ENCODE measurements at places on chromosomes 7 and 10.

DNA sequence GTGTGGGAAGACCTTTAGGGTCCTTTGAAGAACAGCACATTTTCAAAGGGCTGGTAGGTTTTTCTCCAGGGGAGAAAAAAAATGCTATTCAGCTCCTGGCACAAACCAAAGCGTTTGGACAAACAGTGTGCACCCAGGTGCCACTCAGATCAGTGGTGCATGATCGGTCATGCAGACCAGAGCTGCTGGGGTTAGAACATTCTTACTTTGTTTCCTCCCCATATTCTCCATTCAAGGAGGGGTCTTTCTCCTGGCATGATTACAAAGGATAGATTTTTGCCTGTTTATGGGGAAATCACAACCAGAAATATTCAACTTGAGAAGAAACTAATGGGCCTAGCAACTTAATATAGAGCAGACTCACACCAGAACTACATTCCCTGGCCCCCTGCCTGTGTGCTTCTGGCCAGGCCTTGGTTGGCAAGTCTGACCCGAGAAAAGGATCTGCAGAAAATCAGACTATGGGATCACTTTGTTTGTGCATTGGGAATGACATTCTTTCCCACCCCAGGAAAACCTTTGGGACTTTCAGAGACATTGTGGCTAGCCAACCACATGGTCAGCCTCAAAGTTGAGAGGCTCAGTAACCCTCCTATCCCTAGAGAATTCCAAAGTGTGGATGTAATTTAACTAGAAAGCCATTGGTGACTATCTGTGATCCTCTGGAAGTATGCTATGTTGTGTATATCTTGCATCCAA is 82.3 kb upstream of the FGL2 start:
- DNase-seq, result no peak

DNA sequence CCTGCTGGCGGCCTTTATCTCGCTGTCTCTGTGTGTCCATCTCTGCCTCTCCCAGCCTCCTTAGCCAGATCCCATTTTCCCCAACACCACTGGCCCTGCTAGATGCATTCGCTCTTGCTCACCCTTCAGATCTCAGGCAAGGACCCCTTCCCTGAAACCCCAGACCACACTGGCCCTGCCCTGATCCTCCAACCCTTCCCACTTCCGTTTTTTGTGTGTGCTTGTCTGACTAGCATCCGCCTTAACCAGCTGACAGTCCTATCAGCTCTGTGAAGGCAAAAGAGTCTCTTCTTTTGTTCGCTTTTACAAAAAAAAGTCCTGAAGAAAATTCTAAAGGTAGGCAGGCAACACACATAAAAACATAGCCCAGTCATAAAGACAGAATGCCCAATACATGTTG is 28.7 kb downstream of the CHST15 start:
- no peak for DNase-seq

GRCh38 chr7:18684916-18685315 is 189.4 kb downstream of the HDAC9 start:
- DNase-seq, result no peak

DNA sequence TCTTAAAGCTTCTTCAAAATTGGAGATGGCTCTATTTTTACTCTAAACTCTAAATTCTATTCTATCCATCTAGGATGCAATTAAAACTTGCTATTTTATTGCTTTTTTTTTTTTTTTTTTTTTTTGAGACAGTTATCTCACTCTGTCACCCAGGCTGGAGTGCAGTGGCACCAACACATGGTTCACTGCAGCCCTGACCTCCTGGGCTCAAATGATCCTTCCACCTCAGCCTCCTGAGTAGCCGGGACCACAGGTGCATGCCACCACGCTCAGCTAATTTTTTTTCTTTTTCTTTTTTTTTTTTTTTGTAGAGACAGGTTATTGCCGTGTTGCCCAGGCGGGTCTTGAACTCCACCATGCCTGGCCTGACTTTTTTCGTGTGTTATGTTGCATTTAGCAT is 41.2 kb downstream of the DNAJC1 start:
- no peak for DNase-seq

DNA sequence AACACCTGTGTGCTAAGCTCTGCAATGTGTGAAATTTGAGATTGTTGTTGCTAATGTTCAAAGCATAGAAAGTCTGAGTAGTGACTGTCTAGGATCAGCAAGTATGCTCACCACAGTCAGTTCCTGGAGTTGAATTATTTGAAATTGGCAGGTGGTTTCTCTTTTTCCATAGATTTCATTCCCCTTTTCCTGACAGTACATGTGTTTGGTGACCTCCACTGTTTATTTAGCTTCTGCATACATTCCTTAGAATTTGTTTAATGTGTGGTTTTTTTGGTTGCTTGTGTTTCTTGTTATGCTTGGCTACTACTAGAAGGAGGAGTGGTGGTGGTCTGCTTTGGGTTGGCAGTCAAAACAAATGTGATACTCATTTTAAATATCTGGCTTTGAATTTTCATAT is 52.3 kb downstream of the FOXP2 start:
- DNase-seq, result no peak

- no peak for DNase-seq
Measured at GRCh38 chr10:113056030-113056429, 106.0 kb downstream of the TCF7L2 start.
